ENCODE measurements at places on chromosomes 12 and 14.
A peak's percentile ranks its signal among the peaks of the same experiment; 100 is the strongest.

DNA sequence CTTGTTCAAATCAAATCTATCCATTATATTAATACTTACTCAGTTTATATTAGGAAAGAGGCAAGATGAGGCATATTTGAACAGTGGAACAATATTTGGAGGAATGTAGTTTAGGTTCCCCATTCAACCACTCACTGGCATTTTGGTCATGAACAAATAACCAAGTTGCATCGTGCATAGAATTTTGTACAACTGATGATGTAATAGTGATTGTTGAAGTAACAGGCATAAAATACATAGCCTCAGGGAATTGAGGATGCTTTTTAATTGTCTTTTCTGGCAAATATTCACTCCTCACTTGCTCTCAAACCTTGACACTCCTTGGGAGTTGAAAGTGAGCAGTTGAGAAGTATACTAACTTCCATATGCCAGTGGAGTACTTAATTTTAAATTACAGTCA, 175.2 kb downstream of the SRGAP1 start:
- no peak for DNase-seq

- no peak for DNase-seq
Observed at GRCh38 chr14:105847400-105847799, 321.0 kb downstream of the TMEM121 start.

DNA sequence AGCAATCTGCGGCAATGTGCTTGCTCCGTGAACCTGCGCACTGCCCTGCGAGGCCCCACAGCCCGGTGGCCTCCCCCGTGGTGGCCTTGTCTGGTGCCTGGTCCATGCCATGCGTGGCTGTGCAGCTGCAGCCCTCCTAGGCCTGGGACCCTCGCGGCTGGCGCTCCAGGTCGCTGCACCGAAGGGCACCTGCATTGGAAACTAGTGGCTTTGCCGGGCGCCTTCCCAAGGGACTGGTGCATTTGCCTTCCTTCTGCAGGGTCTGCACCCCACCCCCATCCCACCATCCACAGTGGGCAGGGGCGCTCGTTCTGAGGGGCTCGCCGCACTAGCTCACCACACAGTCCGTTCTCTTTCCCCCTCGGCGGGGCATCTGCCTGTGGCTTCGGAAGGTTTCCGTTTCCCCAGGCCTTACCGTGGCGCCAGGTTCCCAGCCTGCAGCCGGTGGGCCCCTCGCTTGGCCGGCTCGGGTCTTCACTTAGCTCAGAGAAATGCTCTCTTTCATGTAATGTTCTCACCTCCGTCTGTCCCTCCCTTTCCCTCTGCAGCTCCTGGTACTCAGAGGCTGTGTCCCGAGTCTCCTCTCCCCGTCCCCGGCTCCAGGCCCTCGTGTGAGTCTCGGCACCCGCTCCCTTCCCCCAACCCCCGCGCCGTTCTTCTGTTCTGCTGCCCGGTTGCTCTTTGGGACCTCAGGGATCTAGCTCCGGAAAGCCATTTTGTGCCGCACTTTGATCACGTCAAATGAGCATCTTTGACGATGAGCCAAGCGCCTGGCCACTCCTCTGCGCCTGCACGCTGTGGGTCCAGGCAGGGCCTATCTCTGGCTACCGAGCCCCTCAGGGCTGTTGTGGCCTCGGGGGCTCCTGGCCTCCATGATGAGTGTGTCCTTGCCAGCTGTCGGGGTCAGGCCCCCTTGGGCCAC, 31.9 kb downstream of the JAG2 start:
- DNase-seq: no peak

DNA sequence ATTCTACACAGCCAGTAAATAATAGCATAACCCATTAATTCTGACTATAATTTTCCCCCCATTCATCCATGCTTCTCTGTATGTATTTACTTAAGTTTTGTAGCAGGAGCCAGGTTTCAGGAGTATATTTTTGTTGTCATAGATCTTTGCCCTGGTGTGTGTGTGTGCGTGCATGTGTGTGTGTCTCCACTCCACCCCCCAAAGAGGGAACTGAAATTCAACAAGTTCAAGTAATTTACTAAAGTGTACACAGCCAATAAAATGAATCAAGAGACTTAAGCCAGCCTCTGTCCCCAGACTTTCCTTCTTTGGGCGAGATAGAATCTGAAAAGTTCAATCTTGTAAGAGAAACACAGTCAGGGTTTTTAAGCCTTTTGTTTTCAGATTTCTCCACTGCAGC, 792.0 kb downstream of the MED13L start:
- no peak for DNase-seq

GRCh38 chr12:4118017-4118510, 155.5 kb upstream of the CCND2 start:
- DNase-seq: peak; percentile 48

- DNase-seq: peak; percentile 94
Observed at GRCh38 chr12:93183940-93184671, 193.6 kb upstream of the NUDT4 start.

DNA sequence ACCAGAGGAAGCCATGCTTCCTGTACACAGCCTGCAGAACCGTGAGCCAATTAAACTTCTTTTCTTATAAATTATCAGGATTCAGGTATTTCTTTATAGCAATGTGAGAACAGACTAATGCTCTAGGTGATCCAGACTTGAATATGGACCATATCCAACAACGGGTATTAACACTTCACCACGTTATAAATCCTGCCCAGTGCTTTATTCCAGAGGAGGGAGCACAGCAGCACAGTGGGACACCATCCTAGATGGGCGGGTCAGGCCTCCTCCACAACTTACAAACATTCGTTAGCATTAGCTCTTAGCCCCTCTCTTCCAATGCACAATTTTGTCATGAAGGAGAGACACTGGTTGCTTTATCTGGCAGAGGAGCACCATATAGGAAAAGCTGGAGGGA, 66.0 kb downstream of the TMCC3 start:
- no peak for DNase-seq

DNA sequence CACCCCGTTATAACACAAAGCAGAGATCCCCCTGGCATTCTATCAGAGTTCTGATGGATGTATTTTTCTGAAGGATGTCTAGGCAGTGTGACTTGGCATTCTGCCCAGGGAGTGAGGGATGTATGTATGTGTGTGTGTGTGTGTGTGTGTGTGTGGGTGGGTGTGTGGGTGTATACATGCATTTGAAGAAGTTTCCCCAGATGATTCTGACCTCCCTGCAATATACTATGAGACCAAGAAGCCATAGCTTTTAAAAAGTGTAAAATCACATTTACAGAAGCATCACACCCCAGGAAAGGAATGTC, 59.7 kb upstream of the NAP1L1 start:
- peak; percentile 62 for DNase-seq

DNA sequence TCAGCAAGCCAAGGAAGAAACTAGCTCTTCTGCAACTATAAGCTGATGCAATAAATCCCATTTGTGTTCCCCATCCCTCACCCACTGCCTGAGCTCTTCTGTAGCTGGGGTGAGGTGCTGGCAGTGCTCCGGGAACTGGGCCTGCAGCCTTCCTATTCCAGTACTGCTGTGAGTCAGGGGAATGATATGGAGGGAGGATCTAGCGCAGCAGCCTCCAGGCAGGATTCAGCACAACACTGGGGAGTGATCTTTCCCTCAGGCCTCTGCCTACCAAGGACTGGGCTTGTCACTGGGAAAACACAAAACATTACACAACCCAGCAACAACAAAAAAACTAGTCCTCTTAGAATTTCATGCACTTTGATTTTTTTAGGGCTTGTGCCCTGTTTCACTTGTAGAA, 58.7 kb downstream of the ST8SIA1 start:
- no peak for DNase-seq

GRCh38 chr12:88334271-88334670, 192.2 kb downstream of the TMTC3 start:
- peak; percentile 17 for DNase-seq

DNA sequence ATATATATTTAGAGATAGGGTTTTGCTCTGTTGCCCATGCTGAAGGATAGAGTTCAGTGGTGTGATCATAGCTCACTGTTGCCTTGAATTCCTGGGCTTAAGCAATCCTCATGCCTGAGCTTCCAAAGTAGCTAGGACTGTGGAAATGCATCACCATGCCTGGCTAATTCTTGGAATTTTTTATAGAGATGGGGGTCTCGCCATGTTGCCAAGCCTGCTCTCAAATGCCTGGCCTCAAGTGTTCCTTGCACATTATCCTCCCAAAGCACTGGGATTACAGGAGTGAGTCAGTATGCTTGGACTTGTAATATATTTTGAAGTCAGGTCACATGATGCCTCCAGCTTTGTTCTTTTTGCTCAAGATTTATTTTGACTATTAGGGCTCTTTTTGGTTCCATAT, 178.0 kb downstream of the RPAP3 start:
- no peak for DNase-seq

GRCh38 chr14:99401211-99401610, 79.4 kb downstream of the SETD3 start:
- DNase-seq: no peak

GRCh38 chr12:779745-780734, 27.7 kb downstream of the WNK1 start:
- no peak for DNase-seq

GRCh38 chr14:33229269-33229929, 290.7 kb downstream of the NPAS3 start:
- no peak for DNase-seq

DNA sequence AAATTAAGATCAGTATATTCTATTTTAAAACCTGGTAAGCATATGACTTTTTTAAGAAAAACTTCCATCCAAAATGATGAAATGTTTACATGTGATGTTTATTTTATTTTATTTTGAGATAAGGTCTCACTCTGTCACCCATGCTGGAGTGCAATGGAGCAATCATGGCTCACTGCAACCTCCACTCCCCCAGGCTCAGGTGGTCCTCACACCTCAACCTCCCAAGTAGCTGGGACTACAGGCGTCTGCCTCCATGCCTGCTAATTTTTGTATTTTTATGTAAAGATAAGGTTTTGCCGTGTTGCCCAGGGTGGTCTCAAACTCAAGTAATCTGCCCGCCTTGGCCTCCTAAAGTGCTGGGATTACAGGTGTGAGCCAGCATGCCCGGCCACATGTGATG, 141.8 kb downstream of the ZFP36L1 start:
- no peak for DNase-seq

- DNase-seq: no peak
Observed at GRCh38 chr12:13197526-13198143, 1.1 kb downstream of the EMP1 start.

DNA sequence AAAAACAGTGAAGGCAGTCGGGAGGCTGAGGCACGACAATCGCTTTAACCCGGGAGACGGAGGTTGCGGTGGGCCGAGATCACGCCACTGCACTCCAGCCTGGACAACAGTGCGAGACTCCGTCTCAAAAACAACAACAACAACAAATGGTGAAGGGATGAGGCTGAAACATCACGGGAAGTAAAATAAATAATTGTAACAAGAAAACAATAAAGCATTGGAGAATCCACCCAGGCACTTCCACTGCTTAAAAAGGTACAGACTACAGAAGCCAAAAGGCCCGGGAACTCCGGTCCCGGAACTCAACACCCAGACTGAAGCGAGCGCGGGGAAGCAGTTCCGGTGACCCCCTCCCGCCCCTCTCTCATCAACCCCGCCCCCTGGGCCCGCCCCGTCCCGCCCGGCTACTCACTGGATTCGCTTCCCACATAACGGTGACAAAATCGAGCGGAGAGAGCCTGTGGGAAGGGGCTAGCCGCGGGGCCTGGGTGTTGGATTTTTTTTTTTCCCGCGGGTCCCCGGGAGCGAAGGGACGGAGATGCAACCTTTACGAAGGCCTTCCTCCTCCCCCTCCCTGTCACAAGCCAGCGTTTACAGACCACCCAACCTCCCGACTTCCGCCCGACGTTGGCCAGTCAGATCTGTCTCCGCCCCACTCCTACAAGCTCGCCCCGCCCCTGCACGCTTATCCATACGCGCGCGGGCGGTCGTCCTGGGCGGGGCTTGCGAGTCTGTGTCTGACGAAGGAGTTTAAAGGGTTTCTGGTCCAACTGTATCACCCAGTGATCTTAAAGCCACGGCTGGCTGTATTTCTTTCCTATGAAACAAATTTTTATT, at the start of gene PARP11:
Gene PARP11, minus strand, starts transcription at position 600 of the 837 bp plus-strand sequence. Its CDS starts 170 bp downstream, at position 430.
- DNase-seq: peak; percentile 98

DNA sequence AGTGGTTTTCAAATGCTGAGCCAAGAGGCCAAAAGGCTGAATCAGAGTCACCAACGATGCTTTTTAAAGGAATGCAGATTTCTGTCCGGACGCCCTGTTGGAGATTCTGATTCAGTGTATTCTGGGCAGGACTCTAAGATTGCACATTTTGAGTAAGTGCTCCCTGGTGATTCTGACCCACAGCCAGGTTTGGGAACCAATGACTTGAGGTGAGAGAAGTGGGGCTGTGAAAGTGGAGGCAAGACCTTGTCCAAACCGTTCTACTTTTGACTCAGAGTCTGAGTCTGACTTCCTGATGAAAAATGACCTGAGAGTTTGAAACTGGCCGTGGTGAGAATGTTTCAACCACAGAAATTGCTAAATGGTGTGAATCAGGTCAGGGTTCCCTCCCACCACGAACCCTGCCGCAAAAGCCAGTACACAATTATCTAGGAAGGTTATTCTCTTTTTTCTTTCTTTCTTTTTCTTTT, 90.2 kb downstream of the NTN4 start:
- no peak for DNase-seq

DNA sequence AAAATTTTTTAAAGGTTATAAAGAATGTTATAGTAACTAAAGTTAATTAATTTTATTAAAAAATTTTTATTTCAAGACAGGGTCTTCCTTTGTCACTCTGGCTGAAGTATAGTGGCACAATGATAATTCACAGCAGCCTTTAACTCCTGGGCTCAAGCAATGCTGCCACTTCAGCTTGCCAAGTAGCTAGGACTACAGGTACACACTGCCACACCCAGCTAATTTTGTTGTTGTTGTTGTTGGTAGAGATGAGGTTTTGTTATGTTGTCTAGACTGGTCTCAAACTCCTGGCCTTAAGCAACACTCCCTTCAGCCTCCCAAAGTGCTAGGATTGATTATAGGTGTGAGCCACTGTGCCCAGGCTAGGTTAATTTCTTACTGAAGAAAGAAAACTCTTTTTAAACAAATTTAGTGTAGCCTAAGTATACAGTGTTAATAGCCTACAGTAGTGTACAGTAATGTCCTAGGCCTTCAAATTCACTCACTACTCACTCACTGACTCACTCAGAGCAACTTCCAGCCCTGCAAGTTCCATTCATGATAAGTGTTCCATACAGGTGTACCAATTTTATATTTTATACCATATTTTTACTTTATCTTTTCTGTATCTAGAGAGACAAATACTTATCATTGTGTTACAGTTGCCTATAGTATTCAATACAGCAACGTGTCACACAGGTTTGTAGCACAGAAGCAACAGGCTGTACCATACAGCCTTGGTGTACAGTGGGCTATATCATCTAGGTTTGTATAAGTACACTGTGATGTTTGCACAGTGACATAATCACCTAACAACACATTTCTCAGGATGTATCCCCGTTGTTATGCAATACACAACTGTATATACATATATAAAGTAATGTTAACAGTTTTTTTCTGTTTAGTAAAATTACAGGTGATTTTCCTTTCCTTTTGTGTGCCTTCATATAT, 24.7 kb upstream of the DNAAF2 start:
- DNase-seq: no peak

GRCh38 chr12:84661786-84662185, 250.8 kb downstream of the SLC6A15 start:
- no peak for DNase-seq

GRCh38 chr14:67650694-67651093, 23.7 kb downstream of the VTI1B start:
- DNase-seq: no peak

- peak; percentile 69 for DNase-seq
Observed at GRCh38 chr14:85852906-85853305, 323.0 kb downstream of the FLRT2 start.

- DNase-seq: no peak
Observed at GRCh38 chr12:132848521-132848920, 19.9 kb upstream of the GOLGA3 start.

- no peak for DNase-seq
Observed at GRCh38 chr12:26177283-26177682, 18.1 kb upstream of the SSPN start.
